ENCODE measurements at places on chromosomes 4 and X. TPM values are rescaled to one million over a fixed set of nuclear protein-coding genes. Genes with fewer than 3 reads are reported as not detected.

DNA sequence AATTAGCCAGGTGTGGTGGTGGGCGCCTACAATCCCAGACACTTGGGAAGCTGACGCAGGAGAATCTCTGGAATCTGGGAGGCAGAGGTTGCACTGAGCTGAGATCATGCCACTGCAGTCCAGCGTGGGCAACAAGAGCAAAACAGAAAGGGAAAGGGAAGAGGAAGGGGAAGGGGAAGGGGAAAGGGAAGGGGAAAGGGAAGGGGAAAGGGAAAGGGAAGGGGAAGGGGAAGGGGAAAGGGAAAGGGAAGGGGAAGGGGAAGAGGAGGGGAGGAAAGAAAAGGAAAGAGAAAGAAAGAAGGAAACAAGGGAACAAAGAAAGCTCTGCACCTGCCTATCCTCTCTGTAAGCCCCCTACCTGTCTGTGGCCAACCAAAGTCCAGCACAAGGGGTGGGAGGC is 35.2 kb downstream of the FAM53A start:
- H3K4me1 ChIP-seq: peaks cover 16% of the 10 kb centered on the region
- H3K27me3 ChIP-seq: no peaks in the 10 kb centered on the region
- no peak overlapping the region for H3K27ac ChIP-seq
- H3K4me3 ChIP-seq: no peak overlapping the region

GRCh38 chr4:107740381-107740780 is 20.3 kb upstream of the PAPSS1 start:
- H3K27ac ChIP-seq: peak overlapping the region; percentile 44
- H3K27me3 ChIP-seq: no peaks in the 10 kb centered on the region
- no peak for DNase-seq
- no peak overlapping the region for H3K4me3 ChIP-seq
- H3K36me3 ChIP-seq: no peaks in the 10 kb centered on the region

HPF1 gene
- 16.8 TPM for total RNA-seq

DNA sequence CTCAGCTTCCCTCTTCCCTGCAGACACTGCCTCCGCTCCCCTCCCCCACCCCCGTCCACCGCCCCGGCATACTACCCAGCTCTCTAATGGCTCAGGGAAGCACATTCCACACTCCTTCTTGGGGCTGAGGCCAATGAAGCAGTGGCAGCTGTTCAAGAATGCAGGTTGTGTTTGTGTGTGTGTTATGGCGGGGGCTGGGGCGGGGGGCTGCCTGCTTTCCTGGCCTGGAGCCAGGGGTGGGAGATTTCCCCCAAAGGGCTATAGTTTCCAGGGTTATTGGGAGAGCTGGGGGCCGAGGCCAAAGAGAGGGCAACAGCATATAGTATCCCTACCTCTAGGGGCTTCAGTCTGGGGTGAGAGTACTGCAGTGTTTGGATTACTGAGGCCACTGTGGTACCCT is 149.4 kb downstream of the EFNB1 start:
- no peak overlapping the region for H3K27ac ChIP-seq
- H3K4me1 ChIP-seq: peaks cover 20% of the 10 kb centered on the region
- H3K36me3 ChIP-seq: no peaks in the 10 kb centered on the region

GRCh38 chrX:40152741-40153344 is 55.1 kb upstream of the BCOR start:
- no peaks in the 10 kb centered on the region for H3K36me3 ChIP-seq
- no peaks in the 10 kb centered on the region for H3K27me3 ChIP-seq
- DNase-seq: no peak
- peak overlapping the region; percentile 55 for H3K4me3 ChIP-seq
- H3K4me1 ChIP-seq: peaks cover 52% of the 10 kb centered on the region
- H3K27ac ChIP-seq: peak overlapping the region; percentile 75

DNA sequence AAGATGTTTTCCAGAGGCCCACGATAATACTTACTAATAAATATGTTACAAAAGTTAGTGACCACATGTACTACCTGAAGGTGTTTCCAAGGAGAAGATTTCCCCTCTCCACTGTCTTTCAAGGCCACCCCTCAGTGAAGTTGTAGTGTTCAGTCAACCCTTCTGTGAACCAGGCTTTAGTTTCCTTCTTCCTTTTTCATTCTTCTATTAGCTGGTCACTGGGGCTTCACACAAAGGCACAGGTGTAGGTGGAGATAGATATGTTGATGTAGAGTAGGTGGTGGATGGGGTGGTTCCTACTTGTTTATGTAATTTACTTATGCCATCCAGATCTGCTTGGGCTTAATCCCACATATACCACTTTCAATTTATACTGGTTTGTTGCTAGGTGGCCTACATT is 43.3 kb upstream of the ADAM29 start:
- H3K27me3 ChIP-seq: no peaks in the 10 kb centered on the region
- H3K36me3 ChIP-seq: no peaks in the 10 kb centered on the region
- DNase-seq: no peak
- no peak overlapping the region for H3K27ac ChIP-seq
- no peak overlapping the region for H3K4me3 ChIP-seq

SPATA18 gene
- 5.4 TPM for total RNA-seq

GRCh38 chr4:169315530-169316343 is 45.0 kb upstream of the SH3RF1 start:
- H3K4me1 ChIP-seq: peaks cover 17% of the 10 kb centered on the region
- no peaks in the 10 kb centered on the region for H3K27me3 ChIP-seq
- no peak overlapping the region for H3K4me3 ChIP-seq
- no peaks in the 10 kb centered on the region for H3K36me3 ChIP-seq
- peak; percentile 29 for DNase-seq
- H3K27ac ChIP-seq: no peak overlapping the region

DNA sequence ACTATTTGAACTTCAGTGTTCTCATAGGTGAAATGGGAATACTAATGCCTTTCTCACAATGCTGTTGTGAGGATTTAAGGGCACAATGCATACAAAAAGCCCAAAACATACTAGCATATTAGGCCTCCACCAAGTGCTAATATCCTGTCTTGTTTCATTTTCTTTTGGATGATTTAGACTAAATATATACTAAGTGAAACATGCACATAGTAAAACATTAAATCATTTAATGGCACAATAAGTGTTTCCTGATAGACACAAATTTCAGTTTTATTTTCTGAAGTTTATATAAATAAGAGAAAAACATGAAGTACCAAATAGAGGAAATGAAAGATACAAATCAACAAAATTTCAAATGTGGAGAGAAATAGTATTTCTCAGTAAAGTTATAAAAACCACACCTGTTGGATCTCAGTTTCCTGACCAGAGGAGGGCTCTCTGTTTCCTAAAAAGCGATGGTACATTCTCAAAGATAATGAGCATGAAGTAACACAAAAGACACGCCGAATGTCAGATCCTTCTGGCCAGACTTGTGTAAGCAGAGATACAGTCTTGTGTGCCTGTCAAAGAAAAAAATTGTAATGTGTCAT is 25.1 kb downstream of the DDX60 start:
- H3K4me1 ChIP-seq: no peaks in the 10 kb centered on the region
- no peak overlapping the region for H3K4me3 ChIP-seq
- H3K36me3 ChIP-seq: no peaks in the 10 kb centered on the region
- no peak for DNase-seq
- no peaks in the 10 kb centered on the region for H3K27me3 ChIP-seq
